Adipocyte (in vitro differentiated cells): ENCODE measurements at places on chromosomes 7 and 10.

DNA sequence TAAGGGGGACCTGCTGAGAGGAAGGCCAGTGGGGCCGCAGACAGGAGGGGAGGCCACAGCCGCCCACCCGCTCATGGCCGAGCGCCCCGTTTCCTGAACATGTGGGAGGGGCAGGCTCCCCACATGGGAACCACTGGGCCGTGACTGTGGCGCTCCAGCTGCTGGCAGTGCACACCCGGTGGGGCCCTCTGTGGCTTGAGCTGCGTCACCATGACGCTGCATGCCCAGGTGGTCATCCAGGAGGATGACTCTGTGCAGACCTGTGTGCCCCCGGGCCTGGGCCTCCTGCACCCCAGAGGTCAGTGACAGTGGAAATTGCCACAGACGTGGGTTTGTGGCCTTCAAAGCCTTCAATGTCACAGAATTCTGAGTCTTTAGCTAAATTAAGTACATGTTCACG is 85.1 kb downstream of the MGMT start:
- no peak for DNase-seq

DNA sequence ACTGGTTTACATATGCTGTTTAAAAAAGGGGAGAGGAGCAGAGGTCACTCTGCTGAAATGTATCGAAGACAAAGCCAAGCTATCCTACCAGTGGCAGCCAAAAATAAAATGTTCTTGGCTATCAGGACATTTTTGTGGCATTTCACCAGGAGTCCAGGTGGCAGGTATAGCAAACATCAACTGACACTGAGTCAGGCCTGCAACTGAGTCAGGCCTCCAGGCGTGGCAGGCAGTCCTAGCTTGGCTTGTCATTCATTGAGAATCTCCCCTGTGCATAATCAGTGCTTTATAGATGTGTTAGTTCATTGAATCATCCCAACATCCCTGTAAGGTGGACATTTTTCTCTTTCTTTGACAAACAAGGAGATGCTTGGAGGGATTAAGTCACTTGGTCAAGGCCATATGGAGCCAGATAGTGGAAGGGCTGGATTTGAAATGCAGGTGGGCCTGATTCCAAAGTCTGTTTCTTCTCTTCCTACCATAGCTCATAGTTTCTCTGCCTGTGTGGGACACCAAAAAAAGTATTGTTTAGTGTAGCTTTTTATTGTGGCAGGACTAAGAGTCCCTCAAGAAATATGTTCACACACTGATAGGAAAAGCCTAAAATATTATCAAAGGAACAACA is 4.3 kb downstream of the DYNC1I1 start:
- no peak for DNase-seq

GRCh38 chr10:15455456-15455855 is 84.4 kb upstream of the FAM171A1 start:
- no peak for DNase-seq

DNA sequence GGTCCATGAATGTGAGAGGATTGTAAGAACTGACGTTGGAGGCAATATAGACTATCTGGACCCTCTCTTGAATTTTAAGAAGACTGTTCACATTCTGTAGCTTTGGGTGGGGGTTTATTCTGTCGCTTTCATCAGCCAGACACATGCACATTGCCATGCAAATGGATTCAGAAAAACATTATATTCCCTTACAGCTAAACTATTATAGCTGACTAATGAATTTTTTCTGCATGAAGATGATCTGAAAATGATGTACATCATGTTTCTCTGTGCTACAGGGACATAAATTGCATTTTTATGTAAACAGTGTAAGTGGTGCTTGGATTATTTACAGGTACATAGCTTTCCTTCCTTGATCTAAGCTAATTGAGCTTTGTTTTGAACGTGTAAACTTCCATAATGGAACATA is 1.5 kb downstream of the MET start:
- no peak for DNase-seq

DNA sequence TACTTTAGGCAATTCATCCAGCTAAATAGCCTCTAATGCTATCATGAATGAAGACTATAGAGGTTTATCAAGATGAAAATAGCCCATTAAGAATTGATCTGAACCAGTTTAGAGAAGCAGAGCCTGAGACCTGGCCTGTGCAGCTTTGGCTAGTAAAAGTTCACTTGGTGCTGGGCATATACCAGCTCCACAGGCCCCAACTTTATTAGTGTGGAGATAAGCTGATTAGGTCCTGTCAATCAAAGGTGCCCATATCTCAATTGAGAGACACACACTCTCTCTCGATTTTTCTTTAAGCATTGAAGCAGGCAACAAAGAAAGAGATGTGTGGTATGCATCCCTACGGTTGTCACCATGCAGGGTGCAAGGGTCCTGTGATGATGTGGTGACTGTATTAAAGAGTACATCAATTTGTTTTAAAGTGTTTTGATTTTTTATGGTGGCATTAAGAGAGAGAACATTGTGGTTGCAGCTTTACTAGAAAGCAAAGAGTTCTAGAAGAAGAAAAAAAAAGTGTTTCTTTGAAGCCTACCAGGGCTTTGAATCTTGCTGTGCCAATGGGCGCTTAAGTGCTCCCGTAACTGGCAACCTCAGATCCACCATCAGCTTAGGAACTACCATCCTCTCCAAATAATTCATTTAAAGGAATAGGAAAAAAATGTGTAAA is 111.6 kb downstream of the VTI1A start:
- no peak for DNase-seq
